ENCODE measurements at places on chromosomes 6 and 20. TPM values are rescaled to one million over a fixed set of nuclear protein-coding genes. Genes with fewer than 3 reads are reported as not detected.

- peaks cover 3% of the 10 kb centered on the region for H3K4me1 ChIP-seq
- no peaks in the 10 kb centered on the region for H3K36me3 ChIP-seq
- DNase-seq = no peak
- H3K27me3 ChIP-seq = peaks cover 4% of the 10 kb centered on the region
- H3K27ac ChIP-seq = no peak overlapping the region
Observed at GRCh38 chr6:5082487-5083306, 2.4 kb upstream of the PPP1R3G start.

DNA sequence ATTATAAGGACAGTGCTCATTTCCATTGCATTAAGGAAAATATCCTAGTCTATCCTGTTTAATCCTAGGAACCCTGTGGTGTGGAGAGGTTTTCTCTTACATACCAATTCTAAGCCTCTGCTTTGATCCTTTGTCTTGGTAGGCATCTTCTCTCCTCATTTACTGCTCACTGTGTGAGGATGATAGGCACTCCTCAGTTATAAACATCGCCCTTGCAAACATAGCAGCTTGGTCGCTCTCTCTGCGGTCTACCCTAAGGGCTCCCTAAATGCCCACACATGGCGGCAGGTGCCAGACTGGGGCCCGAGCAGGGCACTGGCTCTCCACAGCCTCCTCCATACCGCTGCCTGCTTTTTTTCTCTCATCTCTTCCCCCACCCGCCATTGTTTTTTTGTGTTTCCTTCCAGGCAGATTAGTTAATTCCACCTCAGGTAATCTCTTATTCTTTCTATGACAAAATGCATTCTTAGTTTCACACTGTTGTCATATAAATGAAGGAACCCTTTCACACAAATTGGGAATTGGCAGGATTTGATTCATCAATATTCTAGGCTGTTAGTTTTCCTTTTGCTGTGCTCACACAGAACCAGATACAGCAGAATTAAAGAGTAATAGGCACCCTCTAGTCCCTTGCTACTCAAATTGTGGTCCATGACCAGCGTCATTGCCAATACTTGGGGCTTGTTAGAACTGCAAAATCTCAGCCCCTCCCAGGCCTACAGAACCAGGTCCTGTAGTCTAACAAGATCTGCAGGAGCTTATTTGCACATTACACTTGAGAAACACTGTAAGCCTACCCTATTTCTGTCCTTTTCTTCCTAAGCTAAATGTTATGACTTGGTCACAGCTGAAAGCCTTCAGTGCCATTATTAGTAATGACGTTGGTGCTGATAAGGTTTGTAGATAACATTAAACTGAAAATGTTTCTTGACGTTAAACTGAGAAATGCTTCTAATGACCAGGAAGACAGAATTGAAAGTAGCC, 36.3 kb downstream of the CARMIL1 start:
- no peaks in the 10 kb centered on the region for H3K36me3 ChIP-seq
- H3K4me1 ChIP-seq = no peaks in the 10 kb centered on the region
- H3K27ac ChIP-seq = no peak overlapping the region
- H3K27me3 ChIP-seq = no peaks in the 10 kb centered on the region

DNA sequence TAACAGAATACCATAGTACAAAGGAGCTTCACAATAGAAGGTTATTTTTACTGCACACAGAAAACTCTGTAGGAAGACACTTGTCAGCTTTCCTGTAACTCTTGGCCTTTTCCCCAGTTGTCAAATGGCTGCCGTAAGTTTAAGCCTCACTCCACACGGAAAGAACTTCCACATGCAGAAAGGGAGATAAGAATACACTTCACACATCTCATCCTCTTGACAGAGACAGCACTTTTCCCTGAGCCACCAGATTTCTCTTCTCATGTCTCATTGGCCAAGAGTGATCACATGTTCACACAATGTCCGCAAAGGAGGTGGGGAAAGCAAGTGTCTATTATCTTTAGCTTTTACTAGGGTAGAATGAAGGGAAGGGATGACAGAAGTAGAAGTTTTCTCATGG, 540.7 kb downstream of the HAO1 start:
- H3K4me1 ChIP-seq = no peaks in the 10 kb centered on the region
- H3K27me3 ChIP-seq = no peaks in the 10 kb centered on the region
- H3K27ac ChIP-seq = no peak overlapping the region
- no peak overlapping the region for H3K4me3 ChIP-seq

SAMD3 gene
- 1.2 TPM for polyA plus RNA-seq

RTF2 gene
- 55.4 TPM for polyA plus RNA-seq

DNA sequence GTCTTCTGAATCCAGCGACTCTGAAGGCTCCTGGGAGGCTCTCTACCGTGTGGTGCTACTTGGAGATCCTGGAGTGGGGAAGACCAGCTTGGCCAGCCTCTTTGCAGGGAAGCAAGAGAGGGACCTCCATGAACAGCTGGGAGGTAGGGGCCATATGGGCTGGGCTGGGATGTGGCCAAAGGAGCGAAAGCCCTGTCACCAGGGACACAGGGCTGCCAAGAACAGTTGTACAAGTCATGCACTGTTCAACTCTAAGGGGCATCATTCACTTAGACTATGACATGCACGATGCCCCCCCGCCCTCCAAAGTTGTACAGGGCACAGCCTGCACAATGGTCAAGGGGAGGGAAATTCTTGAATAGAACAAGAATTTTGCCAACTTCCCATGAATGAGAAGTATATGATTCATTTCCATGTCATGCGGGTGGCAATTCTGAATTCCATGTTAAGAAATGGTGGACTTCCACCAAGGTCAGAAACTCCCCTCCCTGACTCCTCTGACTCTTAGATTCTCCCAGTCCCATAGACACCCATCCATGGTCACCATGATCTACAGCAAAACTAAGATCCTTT, 1.6 kb downstream of the REM1 start:
- H3K4me3 ChIP-seq = no peak overlapping the region
- peaks cover 12% of the 10 kb centered on the region for H3K27me3 ChIP-seq
- H3K4me1 ChIP-seq = no peaks in the 10 kb centered on the region

GRCh38 chr6:35919085-35919826, 1.6 kb downstream of the SRPK1 start:
- H3K36me3 ChIP-seq = no peaks in the 10 kb centered on the region
- DNase-seq = no peak
- peak overlapping the region; percentile 69 for H3K4me3 ChIP-seq

Data from pancreas (tissue), 10 donors.